ENCODE measurements at places on chromosomes 6 and 20.

GRCh38 chr6:128206610-128207426, 306.0 kb upstream of the THEMIS start:
- DNase-seq: no peak

DNA sequence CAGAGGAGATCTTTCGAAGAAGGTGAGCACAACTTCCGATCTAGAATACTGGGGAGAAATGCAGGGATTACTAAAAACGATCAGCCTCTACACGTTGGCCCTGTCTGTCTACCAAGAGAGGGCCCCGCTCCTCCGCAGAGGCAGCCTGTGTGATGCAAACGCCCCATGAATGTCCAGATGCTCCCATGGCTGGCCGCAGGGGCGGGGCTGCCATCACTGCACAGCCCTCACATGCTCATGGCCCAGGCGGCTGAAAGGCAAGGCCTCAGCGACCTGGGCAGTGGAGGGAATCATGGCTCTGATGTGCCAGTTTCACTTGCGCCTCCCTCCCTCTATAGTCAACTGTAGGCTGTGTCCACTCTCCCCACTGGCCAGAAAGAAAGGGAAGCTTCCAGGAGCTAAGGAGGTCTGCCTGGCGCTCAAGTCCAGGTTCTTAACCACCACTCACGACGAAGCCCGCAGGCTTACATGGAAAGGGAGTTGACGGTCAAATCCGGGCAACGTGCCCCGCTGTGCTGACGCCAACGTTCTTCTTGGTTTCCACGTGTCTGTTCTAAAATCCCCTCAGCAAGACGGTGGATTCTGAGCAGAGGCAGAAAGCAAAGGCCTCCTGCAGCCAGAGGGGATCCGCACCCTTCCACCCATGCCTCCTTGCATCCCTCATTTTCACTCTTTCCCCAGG, 14.2 kb downstream of the PXDC1 start:
- no peak for DNase-seq

GRCh38 chr6:31572041-31572911, at the start of gene LTA:
Gene LTA (plus strand): TSS chr6:31572289. CDS start chr6:31572743, 454 bp downstream.
- DNase-seq: no peak

GRCh38 chr20:41213150-41213820, 75.9 kb downstream of the PLCG1 start:
- DNase-seq: no peak

DNA sequence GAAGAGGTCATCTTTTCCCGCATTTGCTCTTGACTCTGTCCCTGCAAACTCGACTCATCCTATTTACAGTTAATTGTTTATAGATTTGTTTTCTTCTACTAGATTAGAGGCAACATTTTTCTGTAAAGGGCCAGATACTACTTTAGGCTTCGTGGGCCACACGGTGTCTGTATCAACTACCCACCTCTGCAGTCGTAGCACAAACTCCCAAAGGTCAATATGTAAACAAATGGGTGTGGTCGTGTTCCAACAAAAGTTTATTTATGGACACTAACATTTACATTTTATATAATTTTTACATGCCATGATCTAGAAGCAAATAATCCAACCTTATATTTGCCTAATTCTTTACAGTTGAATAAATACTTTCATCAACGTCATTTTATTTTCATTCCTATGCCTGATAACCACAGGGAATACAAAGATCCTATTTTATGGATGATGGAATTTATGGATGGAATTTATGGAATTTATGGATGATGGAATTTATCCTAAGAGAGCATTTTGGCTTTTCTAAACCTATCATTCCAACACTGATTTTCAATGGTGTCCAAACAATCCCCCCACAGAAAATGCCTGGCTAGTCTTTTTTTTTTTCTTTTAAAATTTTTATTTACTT, 232.8 kb downstream of the MYLK4 start:
- DNase-seq: no peak

- no peak for DNase-seq
Observed at GRCh38 chr6:4434655-4435054, 299.3 kb upstream of the ECI2 start.

GRCh38 chr6:119974430-119975159, 625.0 kb upstream of the MAN1A1 start:
- DNase-seq: no peak

DNA sequence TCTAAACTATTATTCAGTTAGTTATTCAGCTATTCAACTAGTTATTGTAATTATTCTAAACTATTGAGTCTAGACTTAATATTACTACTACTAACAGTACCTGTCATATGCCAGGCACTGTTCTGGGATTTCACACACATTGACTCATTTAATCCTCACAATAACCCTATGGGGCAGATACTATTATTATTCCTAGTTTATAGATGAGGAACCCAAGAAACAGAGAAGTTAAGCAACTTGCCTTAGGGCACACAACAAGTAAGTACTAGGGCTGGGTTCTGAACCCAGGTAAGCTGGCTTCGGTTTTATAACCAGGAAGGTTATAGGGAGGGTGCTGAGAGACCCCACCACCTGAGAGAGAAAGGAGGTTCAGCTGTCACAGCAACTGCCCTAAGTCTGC, 7.8 kb downstream of the TEAD3 start:
- DNase-seq: no peak

DNA sequence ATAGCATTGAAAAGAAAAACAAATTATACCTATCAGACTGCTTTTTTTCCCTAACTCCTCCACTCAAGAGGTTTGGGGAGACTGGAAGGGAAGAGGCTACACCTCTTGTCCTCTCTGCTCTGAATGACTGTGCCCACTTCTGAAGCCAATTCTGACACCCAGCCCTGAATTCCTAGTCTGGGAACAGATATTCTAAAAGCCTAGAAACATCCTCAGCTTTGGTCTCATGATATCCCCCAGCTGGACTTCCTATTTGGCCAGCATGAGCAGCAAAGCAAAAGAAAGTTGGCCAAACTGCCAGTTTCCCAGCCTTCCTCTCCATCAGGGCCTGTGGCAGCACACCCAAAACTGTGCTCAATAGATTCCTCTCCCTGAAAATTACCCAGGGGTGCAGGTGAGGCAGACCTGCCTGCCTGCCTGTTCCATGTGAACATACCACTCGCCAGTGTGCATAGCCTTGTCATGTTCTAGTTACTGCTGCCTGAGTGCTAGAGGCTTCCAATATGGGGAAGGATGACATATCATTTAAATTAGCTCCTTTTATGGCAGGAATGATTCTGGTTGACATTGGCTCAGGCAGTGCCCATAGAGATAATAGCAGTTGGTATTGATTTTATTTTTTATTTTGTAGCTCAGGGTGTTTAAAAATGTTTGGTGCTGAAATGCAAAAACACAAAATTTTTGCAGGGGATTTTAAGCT, 152.1 kb upstream of the RIN2 start:
- DNase-seq: no peak

GRCh38 chr6:94859924-94860323, 717.4 kb upstream of the MANEA start:
- no peak for DNase-seq

DNA sequence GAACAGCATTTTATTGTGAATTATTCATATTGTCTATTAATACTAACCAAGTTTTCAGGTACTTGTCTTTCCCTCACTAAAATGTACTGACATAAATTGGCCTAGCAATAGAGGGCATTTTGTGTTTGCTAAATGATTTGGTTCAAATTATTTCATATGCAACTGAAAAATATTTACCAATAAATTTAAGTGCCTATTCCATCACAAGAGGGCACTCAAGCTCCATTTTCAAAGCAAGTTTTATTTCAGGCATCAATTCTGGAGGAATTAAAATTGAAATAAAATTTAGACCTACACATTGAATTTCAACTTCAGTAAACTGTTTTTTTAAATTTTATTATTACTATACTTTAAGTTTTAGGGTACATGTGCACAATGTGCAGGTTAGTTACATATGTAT, 114.3 kb upstream of the SYNCRIP start:
- DNase-seq: no peak

- DNase-seq: peak; percentile 68
Observed at GRCh38 chr20:49768204-49769047, 44.2 kb upstream of the SLC9A8 start.

DNA sequence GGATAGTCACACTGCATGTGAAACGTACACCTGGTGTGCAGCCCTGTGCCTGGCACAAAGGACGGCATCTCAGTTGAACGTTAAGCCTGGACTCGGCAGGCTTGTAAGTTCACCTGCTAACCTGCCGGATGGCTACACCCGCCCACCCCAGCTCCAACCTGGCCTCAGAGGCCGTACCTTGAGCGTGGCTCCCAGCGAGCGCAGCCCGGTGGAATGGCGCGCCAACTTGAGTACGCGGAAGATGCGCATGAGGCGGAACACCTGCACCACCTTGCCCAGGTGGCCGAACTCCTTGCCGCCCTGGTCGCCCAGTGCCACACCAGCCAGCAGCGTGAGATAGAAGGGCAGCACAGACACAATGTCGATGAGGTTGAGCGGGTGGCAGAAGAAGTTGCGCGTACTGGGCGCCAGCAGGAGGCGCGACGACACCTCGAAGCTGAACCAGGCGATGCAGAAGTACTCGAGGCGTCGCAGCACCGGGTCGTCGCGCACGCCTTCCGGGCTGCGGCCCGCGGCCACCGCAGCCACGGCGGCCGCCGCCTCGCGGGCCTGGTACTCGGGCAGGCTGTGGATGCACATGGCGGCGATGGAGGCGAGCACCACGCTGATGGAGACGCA, 3.3 kb downstream of the KCNS1 start:
- no peak for DNase-seq

DNA sequence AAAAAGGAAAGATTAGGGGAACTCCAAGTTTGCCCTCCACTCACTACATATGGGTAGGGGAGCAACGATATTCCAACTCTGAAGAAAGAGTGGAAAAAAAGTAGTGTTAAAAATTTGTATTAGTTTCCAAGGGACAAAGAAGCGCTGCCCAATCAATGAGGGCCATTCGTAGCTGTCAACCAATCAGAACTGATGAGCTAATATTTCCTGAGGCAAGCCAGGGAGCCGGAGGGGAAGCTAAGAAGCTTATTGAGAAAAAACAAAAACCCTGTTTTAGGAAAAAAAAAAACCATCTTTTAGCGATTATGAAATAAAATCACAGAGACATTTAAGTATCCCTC, 59.5 kb downstream of the TRIM38 start:
- DNase-seq: peak; percentile 59

DNA sequence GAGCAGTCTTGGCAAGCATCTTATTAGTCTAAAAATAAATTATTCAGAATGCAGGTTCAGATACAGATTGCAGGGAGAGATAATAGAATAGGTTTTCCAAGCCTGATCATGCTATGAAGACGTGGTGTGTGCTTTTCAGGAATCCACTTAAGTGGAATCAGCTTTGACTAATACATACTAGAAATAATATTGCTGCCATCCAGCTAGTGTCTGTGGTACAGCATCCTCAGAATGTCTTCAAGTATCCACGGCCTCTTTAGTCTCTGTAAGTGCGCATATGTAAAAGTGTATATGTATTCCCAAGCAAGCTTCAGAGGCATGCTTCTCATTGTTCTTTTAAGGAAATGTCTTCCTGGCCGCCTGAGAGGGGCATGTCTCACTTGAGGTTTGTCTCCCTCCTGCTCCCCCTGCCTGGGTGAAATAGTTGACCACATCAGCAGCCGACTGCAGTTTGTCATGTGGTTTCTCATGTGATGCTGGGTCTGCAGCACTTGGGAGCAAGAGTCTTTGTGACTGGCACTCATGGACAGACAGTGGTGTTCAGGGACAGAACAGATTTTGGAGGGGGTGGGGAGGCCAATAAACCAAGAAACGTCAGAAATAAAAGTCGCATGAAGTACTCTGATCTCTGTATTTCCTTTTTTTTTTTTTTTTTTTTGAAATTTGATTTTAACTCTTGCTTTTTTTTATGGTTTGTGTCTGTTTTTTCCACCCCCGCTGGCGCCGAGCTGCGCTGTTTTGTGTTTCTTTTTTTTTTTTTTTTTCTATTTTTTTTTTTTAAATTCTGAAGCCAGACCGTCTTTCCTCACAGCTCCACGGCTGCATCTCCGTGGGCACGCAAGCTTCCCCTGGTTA, 150.8 kb downstream of the PRL start:
- peak; percentile 56 for DNase-seq

GRCh38 chr6:163146036-163146435, 268.5 kb upstream of the QKI start:
- no peak for DNase-seq

DNA sequence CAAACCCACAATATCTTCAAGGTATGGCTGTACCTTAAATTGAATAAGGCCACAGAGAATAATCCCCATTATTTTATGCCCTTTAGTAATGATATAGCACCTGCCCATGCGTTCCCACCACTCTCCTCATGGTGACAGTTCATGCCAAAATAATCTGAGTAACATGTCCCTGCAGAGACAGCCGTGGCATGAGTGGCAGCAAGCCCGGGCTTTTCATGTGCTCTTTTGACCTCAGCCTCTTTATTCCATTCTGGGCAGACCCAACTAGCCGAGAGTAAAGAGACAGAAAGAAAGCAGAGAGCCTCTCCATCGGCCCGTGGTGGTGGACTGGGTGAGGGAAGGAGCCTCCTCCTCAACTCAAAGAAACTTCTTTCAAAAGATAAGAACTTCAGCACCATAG, 19.9 kb upstream of the POPDC3 start:
- no peak for DNase-seq

DNA sequence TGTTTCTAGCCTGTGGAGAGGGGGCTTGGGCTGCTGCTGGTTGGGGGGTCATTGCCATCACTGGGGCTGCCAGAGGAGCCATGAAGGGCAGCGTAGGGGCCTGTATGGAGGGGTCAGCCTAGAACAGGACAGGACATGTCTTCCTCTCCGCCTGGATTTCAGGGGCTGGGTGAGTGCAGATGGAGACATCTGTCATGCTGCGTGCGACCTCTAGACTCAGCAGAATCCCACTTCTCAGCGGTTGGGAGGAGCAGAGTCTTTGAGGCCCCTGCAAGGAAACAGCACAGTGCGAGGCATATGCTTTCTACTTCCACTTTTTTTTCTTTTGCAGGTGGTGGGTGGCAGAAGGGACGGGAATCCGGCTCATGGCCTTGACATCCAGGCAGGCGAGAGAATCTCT, 67.9 kb downstream of the EZR start:
- no peak for DNase-seq

DNA sequence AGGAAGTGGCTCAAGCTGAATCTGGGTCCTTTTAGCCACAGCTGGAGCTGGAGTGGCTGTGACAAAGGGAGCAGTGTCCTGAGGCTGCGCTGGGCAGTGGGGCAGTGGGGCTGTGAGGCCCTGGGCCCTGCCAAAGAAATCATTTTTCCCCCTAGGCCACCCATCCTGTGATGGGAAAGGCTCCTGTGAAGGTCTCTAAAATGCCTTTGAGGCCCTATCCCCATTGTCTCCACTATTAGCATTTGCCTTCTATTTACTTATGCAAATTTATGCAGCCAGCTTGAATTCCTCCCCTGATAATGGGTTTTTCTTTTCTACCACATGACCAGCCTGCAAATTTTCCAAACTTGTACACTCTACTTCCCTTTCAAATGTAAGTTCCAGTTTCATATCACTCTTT, 539.2 kb downstream of the MEI4 start:
- DNase-seq: no peak

- DNase-seq: no peak
Observed at GRCh38 chr6:43776115-43776798, 6.2 kb downstream of the VEGFA start.

DNA sequence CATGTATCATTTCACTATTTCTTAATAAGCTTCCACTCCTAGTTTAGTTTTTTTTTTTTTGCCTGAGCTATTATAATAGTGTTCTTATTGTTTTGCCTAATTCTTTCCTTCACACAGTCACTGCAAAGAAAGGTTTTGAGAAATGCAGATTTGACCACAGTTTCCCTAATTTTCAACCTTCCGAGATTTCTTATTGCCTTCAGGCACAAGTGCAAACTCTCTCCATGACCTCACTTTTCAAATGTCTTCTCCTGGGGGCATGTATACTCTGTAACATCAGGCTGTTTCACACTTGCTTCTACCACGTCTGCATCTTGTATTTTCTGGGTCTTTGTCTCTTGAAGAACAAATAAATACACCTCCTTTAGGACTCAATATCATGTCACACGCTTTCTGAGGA, 339.0 kb upstream of the CITED2 start:
- DNase-seq: no peak
